ENCODE measurements at places on chromosomes 3 and 15.

GRCh38 chr3:66276705-66277274, 56.0 kb downstream of the SLC25A26 start:
- no peak overlapping the region for H3K27ac ChIP-seq
- H3K4me3 ChIP-seq: no peak overlapping the region
- peak; percentile 73 for DNase-seq

DNA sequence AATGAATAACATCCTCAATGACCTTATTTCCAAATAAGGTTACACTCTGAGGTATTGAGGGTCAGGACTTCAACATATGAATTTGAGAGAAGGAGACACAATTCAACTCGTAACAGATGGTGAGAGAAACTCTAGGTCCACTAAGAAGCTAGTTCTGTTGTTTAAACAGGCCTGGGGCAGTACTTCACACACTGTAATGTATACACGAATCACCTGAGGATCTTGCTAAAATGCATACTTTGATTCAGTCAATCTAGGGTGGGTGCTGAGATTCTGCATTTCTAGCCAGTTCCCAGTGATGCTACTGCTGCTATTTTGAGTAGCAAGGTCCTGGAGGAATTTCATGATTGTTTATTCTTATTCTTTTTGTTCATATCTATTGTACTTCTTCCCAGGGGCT, 186.8 kb downstream of the SATB1 start:
- no peak overlapping the region for H3K4me3 ChIP-seq
- no peak for DNase-seq
- H3K4me1 ChIP-seq: peaks cover 23% of the 10 kb centered on the region
- H3K27me3 ChIP-seq: peaks cover 45% of the 10 kb centered on the region
- no peak overlapping the region for H3K27ac ChIP-seq

- no peak overlapping the region for H3K4me3 ChIP-seq
- DNase-seq: no peak
- no peak overlapping the region for H3K27ac ChIP-seq
- peaks cover 29% of the 10 kb centered on the region for H3K4me1 ChIP-seq
- peaks cover 60% of the 10 kb centered on the region for H3K36me3 ChIP-seq
- H3K27me3 ChIP-seq: no peaks in the 10 kb centered on the region
Measured at GRCh38 chr3:141898908-141899307, 22.5 kb downstream of the ATP1B3 start.

DNA sequence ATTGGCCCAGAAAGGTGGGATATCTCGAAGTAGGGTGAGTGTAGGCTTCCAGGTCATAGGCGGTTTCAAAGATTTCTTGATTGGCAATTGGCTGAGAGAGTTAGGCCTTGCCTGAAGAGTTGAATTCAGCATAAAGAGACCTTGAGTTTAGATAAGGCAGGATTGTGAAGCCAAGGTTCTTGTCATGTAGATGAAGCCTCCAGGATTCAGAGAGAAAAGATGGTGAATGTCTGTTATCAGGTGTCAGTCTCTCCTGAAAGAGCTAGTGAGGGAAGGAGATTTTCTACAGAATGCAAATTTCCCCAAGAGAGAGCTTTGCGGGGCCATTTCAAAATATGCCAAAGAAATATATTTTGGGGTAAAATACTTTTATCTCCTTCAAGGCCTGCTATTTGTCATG, 217.0 kb upstream of the TLE3 start:
- H3K27me3 ChIP-seq: peaks cover 39% of the 10 kb centered on the region
- H3K4me3 ChIP-seq: no peak overlapping the region
- H3K36me3 ChIP-seq: no peaks in the 10 kb centered on the region

DNA sequence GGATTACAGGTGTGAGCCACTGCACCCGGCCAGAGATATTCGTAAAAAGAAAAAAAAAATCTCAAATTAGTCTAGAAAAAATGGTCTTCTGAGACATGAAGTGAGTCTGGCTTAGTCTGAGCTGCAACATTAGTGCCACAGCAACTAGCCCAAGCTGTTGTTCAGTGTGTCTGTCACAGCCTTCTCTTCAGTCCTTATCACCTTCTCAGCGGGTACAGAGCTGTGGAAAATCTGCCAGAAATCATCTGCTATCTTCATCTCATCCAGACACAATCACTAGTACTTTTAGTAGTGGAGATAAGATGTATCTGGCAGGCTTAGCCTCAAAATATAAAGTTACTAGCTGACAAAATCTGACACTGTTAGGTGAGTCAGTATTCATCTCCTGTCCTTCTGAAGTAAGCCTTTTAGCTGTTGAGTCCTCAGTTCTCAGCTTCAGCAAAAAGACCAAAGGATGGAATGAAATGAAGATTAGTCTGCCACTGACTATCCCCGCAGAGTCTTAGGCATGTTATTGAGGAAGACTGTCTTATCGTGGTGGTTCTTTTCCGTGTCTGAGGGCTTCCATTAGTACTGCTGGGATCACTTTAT, 120.5 kb upstream of the CGNL1 start:
- peaks cover 3% of the 10 kb centered on the region for H3K36me3 ChIP-seq
- H3K4me1 ChIP-seq: no peaks in the 10 kb centered on the region
- no peak overlapping the region for H3K4me3 ChIP-seq

GRCh38 chr3:126997455-126998038, 14.6 kb downstream of the PLXNA1 start:
- H3K4me1 ChIP-seq: no peaks in the 10 kb centered on the region
- H3K36me3 ChIP-seq: no peaks in the 10 kb centered on the region
- no peak overlapping the region for H3K4me3 ChIP-seq
- no peak overlapping the region for H3K27ac ChIP-seq
- no peaks in the 10 kb centered on the region for H3K27me3 ChIP-seq

DNA sequence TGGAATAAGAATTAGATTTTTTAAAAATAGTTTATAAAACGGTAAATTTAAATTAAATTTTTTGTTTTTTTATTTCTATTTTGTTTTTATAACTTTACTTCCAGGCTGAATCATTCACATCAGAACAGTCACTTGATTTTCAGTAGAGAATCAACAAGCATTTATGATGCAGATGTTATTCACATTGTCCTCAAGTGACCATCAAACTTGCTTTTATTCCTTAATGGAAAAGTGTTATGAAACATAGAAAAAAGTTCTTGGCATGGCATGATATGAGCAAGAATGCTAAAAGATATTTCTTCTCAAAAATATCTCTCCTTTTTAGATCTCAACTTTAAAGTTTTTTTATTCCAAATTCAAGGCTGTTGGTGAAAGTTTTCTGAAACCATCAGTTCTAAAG, 70.9 kb upstream of the TGFBR2 start:
- no peaks in the 10 kb centered on the region for H3K27me3 ChIP-seq
- H3K27ac ChIP-seq: no peak overlapping the region
- DNase-seq: no peak
- no peaks in the 10 kb centered on the region for H3K4me1 ChIP-seq

GRCh38 chr3:18591120-18591519, 166.0 kb upstream of the SATB1 start:
- H3K27ac ChIP-seq: no peak overlapping the region
- H3K4me3 ChIP-seq: no peak overlapping the region
- no peaks in the 10 kb centered on the region for H3K27me3 ChIP-seq
- H3K4me1 ChIP-seq: no peaks in the 10 kb centered on the region
- DNase-seq: no peak
- peaks cover 6% of the 10 kb centered on the region for H3K36me3 ChIP-seq

- H3K27ac ChIP-seq: peak overlapping the region; percentile 92
- H3K27me3 ChIP-seq: no peaks in the 10 kb centered on the region
- peaks cover 87% of the 10 kb centered on the region for H3K4me1 ChIP-seq
- H3K36me3 ChIP-seq: peaks cover 14% of the 10 kb centered on the region
Measured at GRCh38 chr3:32420126-32421038, 28.7 kb downstream of the CMTM7 start.

DNA sequence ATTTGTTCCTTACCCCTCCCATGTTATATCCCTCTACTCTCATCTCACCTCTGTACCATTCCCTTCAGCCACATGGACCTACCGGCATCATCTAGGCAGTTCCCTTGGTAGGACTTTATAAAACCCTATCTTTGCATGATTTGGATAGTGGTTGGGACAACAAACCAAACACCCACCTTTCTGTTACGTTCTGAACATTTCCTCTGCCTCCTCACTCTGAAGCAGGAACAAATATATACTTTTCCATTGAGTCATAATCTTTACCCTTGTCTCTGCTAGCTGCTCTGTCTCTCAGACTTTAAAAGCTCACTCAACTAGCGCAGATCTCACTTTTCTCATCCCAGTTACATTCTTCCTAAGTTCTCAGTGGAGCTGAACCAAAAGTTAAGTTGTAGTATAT, 17.8 kb downstream of the UBXN7 start:
- no peak overlapping the region for H3K27ac ChIP-seq
- no peak overlapping the region for H3K4me3 ChIP-seq
- H3K36me3 ChIP-seq: peaks cover 15% of the 10 kb centered on the region
- no peak for DNase-seq
- H3K4me1 ChIP-seq: peaks cover 13% of the 10 kb centered on the region

DNA sequence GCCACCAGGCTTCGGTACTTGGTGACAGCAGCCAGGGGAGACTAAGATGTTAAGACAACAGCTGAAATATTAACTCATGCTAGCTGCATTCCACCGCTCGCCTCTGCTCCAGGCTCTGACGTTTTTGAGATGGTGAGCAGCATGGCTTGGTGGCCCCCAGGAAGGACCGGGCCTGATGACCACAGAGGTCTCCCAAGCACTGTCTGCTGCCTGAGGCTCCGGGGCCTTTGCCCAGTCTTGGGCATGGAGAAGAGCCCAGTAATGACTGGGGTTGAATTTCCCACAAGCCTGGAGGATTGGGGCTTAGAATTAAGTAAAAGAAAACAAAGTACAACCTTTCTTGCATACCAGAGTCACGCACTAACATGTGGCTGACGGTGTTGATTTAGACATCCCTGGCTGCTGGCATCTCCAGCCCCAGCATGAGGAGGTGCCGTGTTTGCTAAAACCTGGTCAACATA, 243.6 kb upstream of the LYSMD4 start:
- no peak overlapping the region for H3K4me3 ChIP-seq
- H3K4me1 ChIP-seq: no peaks in the 10 kb centered on the region
- no peak for DNase-seq
- no peak overlapping the region for H3K27ac ChIP-seq
- no peaks in the 10 kb centered on the region for H3K27me3 ChIP-seq
- H3K36me3 ChIP-seq: no peaks in the 10 kb centered on the region

- peaks cover 13% of the 10 kb centered on the region for H3K27me3 ChIP-seq
- no peaks in the 10 kb centered on the region for H3K4me1 ChIP-seq
- H3K4me3 ChIP-seq: no peak overlapping the region
Measured at GRCh38 chr3:8665407-8665896, 20.9 kb upstream of the SSUH2 start.

DNA sequence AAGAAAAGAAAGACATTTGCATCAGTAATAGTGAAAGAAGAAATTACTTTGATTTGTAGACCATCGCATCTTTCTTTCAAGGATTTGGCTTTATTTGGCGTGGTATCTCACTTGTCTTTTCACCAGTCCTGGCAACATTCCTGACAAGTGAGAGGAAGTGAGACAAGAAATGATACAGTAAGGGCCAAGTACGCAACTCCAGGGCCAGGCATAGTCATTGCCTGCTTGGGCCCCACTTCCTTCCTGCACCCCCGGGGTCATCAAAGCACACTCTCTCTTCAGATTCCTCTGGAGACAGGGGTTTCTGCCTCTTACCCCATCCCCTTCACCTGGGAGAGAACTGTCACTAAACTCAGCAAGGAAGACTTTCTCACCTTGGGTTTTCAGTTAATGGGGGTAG, 55.1 kb downstream of the CD47 start:
- no peak overlapping the region for H3K4me3 ChIP-seq
- H3K36me3 ChIP-seq: peaks cover 33% of the 10 kb centered on the region
- no peak overlapping the region for H3K27ac ChIP-seq
- DNase-seq: no peak

- H3K36me3 ChIP-seq: no peaks in the 10 kb centered on the region
- DNase-seq: no peak
- H3K27me3 ChIP-seq: peaks cover under 1% of the 10 kb centered on the region
- H3K27ac ChIP-seq: no peak overlapping the region
Measured at GRCh38 chr3:190130037-190130436, 9.3 kb upstream of the P3H2 start.

- peaks cover 4% of the 10 kb centered on the region for H3K4me1 ChIP-seq
- H3K27ac ChIP-seq: no peak overlapping the region
- H3K4me3 ChIP-seq: no peak overlapping the region
- peaks cover 4% of the 10 kb centered on the region for H3K27me3 ChIP-seq
- H3K36me3 ChIP-seq: no peaks in the 10 kb centered on the region
Measured at GRCh38 chr15:92634060-92634459, 21.5 kb downstream of the FAM174B start.

GRCh38 chr3:172614340-172615274, 91.4 kb upstream of the TNFSF10 start:
- H3K36me3 ChIP-seq: peaks cover 3% of the 10 kb centered on the region
- H3K4me3 ChIP-seq: no peak overlapping the region
- no peak overlapping the region for H3K27ac ChIP-seq
- H3K27me3 ChIP-seq: no peaks in the 10 kb centered on the region
- no peak for DNase-seq

DNA sequence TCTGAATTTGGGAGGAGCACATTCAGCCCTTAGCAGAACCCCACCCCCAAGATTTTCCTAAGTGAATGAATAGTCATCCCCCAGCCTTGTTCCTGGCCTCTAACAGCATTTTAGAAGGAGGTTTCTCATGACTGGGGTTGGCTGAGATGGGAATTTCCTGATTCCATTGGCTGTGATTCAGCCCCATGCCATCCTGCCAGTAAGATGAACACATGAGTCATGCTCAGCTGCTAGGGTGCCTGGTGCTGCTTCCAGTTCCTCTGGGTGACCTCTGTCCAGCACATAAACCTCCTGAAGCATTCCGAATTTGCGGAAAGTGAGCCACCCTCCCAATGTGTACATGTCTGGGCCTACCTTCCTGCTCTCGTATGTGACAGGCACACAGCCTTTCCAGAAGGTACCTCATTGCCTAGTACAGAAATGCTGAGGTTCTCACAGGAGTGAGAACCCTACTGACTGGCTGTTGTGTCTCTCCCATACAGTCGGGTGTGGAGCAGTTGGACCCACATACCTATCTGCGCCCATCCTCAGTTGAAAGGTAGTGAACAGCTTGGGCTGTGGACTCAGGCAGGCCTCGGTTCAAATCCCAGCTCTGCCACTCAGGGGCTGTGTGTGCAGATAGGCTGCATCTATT, 91.7 kb downstream of the APBA2 start:
- DNase-seq: no peak
- peaks cover 20% of the 10 kb centered on the region for H3K4me1 ChIP-seq
- H3K36me3 ChIP-seq: no peaks in the 10 kb centered on the region
- H3K27me3 ChIP-seq: no peaks in the 10 kb centered on the region
- no peak overlapping the region for H3K27ac ChIP-seq
- H3K4me3 ChIP-seq: no peak overlapping the region

- H3K4me1 ChIP-seq: peaks cover 32% of the 10 kb centered on the region
- DNase-seq: no peak
- no peak overlapping the region for H3K4me3 ChIP-seq
- H3K36me3 ChIP-seq: peaks cover 48% of the 10 kb centered on the region
Measured at GRCh38 chr15:48794697-48795134, 16.2 kb downstream of the CEP152 start.

DNA sequence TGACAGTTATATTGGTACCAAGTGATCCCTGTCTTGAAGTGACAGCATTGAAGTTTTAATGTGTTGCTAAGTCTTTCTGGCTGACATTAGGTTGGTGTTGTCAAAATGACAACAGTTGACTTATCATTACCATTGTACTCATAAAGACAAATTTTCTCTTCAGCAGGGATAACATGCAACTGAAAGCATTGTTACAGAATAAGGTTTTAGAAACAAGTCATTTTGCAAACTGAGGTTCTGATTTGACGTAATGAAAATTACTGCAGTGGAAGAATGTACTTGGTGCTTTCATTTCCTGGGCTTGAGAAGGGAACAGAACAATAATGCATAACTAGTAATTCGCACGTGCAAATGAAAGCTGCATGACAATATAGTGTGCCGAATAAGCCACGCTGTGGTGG, 75.1 kb downstream of the MOBP start:
- no peak for DNase-seq
- peaks cover 16% of the 10 kb centered on the region for H3K27me3 ChIP-seq
- H3K4me3 ChIP-seq: no peak overlapping the region
- no peak overlapping the region for H3K27ac ChIP-seq
